Lower lobe of right lung (tissue), 2 donors: ENCODE measurements at places on chromosomes 2 and 18.

GRCh38 chr2:144580521-144581161, 60.7 kb upstream of the ZEB2 start:
- no peak for DNase-seq

GRCh38 chr18:24860978-24861680, 400.7 kb downstream of the HRH4 start:
- no peak for DNase-seq

DNA sequence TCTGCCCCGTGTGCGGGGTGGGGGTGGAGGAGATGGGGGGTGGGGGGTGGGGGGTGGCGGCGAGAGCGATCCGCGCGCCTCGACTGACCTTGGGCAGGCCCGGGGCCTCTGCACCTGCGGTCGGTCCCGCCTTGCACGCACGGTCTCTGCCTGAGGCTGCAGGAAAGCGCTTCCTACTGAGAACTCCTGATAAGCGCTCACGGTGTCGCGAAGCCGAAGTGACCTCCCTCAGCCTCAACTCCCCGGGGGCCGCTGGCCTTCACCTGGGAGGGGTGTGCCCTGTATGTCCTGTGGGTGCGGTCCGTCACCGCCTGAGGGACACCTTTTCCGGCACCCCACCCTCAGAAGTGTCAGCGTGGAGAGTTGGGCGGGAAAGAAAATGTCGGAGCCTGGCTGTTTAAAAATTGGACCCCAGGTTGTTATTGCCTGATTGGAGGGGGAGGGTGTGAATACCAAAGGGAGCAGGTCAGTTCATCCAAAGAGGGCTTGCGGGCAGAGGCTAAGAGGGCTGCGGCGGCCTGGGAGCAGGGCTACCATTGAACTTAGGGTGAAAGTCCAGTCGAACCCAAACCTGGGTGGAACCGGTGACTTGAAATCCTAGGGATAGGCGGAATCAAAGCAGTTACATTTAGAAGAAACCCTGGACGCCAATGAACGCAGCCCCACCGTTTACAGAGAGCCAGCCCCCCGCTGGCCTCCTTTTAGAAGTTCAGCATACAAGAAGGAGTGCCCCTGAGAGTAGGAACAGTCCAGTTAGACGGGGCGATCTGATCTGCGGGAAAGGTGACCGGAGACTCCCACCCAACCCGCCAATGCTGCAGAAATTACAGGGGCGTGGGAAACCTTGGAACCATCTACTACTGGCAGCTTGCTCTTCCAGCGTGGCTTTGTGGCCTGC, 1.2 kb downstream of the MAL start:
- no peak for DNase-seq

- DNase-seq: peak; percentile 10
Measured at GRCh38 chr2:120846406-120847095, 110.9 kb downstream of the GLI2 start.

- DNase-seq: no peak
Measured at GRCh38 chr2:73043929-73044832, 27.3 kb downstream of the SFXN5 start.

DNA sequence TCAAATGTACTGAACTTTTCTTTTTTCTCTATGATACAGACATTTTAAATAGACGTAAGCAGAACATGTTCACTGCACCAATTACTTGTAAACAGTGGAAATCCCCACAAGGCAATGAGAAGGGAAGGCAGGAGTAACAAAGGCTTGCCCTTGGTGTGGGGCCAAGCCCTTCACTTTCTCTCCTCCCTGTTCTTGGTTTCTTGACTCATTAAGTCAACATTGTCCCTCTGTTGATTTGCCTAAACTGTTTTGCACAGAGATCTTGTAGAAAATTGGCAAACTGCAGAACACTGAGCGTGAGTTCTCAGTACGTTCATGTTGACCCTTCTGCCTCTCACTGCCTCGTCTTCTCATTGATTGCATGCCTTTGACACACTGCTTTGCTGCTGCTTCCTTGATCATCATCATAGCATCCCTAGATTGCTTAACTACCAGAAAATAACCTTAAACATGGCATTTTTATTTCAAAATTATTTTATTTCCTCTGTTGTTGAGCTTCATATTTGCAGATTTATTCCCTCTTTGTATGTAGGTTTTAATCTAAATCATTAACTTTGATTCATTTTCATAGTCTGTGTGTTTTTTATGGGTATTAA, 257.7 kb downstream of the PTGR3 start:
- peak; percentile 75 for DNase-seq

GRCh38 chr18:79516441-79516931, 120.8 kb downstream of the NFATC1 start:
- no peak for DNase-seq

DNA sequence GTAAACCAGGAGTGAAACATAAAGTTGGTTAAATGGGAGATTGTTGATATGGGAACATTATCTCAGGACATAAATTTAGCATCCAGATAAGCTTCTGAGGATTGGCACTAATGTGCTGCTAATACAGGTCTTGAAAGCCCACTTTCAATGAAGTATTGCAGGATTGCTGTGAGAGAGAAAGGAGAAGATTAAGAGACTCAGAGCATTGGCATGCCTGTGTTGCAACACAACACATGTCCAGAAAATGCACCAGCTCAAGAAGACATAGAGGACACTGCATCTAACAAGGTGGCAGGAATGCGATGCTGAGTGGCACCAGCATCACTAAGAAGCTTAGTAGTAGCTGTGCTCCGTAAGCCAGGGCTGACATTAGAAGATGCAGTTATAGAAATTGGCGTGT, 728.9 kb downstream of the SUCLG1 start:
- DNase-seq: no peak

DNA sequence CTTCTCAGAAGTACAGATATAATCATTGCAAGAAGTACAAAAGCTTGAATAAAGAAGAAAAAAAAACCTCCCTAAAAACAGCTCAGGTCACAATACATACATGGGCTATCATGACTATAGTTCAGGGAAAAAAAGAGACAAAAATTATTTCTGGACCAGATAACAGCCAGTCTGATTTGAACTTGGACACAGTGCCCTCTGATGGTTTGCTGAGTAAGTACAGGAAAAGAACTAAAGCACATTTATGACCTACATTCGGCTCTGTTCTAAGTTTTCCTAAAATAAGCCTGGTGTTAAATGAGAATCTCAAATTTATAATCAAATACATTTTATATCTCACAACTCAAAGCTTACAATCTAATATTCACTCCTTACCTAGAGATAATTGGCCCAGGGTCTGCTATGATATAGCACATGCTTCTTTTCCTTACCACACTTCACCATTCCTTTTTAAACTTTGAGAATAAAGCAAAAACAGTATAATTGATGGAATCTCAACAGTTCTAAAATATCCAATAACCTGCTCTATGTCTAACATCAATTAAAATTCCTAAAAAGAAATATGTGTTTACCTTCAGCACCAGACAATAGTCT, 81.1 kb downstream of the RAPH1 start:
- no peak for DNase-seq

DNA sequence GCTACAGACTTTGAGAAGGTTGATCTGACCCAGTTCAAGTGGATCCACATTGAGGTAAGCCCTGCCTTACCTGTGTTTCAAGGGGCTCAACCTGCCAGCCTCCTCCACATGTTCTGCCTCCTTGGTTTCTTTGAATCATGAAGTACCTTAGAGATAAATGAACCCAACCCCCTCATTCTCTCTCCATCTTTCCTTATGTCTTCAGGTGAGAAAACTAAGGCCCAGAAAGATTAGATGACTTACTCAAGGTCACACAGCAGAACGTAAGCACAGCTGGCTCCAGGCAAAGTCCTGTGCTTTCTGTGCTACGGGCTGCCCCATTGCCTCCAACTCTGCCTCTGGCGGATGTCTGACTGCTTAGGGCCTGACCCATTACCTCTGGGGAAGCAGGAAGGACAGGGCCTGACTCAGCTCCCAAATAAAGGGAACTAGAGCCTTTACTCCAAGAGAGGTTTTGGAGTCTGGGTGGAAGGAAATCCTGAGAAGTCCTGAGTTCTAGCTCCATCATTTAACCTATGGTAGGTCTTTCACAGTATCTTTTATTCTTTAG, 10.3 kb downstream of the KHK start:
- DNase-seq: no peak

DNA sequence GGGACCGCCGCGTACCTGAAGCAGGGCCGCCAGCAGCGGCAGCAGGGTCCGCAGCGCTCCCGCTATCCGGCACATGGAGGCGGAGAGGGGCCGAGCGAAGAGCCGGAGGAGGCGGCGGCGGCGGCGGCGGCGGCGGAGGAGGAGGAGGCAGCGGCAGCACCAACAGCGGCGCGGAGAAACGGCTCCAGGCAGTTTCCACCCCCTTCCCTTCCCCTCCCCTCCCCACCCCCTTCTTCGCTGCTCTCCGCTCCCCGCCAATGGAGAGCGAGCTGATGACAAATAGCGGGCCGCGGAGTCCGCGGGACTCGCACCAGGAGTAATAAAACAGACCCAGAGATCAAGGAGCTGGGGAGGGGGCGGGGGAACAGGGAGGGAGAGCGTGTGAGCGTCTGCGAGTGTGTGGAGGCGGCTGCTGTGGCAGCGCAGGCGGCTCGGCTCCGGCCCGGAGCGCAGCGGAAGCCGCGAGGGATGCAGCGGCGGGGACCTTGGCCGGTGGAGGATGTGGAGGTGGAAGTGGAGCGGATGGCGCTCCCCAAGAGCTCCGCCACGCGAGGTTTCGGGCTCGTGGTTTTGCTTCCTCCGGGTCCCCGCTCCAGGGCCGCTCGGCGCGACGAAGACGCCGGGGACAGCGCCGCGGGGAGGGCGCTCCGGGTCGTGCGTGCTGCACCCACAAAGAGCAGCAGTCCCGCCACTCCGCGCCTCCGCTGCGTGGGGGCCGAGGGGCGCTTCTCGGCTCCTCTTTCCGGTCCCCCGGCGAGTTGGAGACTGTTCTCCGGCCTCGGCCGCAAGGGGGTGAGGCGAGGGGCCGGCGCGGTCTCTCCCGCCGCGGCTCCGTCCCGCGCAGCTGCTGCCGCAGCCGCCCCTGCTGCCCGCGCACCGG, at the start of gene CDH2:
TSS of gene CDH2 (minus strand) at position 183 of the 880 bp plus-strand sequence. CDS start at position 75, 108 bp downstream.
- DNase-seq: peak; percentile 44

DNA sequence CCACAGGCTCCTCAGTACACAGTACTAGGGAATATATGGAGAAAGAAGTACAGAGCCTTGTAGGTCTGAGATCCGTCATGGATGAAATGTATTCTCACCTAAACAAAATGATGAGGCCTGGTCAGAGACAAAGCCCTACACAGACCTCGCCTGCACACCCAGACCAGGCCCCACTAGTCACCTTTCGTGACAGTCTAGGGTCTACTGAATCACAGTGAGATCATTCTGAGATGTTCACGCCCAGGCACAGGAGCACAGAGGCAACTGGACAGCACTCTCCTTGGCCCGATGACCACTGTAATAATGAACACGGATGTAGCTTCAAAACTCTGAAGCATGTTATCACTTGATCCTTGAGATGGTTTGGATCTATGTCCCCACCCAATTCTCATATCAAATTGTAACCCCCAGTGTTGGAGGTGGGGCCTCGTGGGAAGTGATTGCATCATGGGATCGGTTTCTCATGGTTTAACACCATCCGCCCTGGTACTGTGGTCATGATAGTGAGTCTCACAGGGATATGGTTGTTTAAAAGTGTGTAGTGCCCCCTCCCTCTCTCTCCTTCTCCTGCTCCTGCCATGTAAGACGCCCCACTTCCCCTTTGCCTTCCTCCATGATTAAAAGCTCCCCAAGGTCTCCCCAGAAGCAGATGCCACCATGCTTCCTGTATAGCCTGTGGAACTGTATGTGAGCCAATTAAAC, 15.1 kb downstream of the DOCK10 start:
- DNase-seq: no peak

- DNase-seq: peak; percentile 58
Measured at GRCh38 chr2:152097801-152098495, 896 bp downstream of the CACNB4 start.

DNA sequence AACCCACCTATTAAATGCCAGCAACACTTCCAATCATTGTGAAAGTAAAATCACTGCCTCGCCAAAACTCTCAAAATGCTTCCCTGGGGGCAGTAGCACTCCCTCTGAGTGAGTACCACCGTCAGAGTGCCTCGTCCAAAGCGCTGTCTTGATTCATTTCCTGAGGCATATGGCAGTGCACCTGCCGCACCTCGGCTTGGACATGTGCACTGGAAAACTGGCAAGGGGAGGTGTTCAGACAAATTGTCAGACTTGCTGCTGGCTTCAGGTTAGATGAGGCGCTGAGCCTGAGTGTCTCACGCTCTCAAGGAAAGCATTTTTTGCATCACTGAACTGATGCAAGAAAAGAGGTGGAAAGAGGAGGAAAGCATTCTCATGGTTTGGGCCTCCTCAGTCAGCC, 132.8 kb downstream of the ATL2 start:
- no peak for DNase-seq

GRCh38 chr2:64401529-64401880, 52.5 kb upstream of the LGALSL start:
- no peak for DNase-seq

DNA sequence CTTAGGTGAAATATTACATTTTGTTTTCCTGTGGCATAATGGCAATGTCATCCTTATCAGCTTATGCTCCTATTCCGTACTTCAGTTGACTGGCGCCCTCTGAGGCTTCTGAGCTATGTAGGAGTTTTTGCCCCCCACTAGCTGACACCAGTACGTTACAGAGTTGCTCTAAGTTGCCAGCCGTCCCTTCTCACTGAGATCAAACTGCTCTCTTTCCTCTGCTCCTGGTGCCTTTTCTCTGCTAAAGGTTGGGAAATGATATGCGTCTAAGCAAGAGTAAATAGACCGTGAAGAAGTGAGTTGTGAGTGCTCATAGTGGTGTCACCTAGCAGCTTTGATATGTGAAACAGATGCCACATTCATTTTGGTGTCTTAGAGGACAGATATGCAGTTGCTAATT, 99.2 kb downstream of the RAPGEF4 start:
- no peak for DNase-seq

DNA sequence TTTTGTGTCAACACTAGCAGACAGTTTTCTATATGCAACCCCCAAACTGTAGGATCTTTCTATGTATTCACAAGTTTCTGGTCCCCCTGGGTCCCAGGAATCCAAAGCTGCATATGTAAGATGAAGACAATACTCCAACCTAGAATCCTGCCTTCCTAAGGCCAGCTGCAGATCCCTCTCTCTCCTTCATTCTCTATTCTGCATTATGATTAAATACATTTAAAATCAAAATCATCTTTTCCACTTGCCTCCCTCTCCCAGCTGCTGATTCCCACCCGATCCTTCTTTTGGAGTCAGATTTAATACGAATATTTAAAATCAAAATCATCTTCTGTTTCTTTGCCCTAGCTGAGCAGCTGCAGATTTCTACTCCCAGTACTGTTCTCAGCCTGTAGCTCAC, 783.0 kb upstream of the ZEB2 start:
- DNase-seq: no peak

GRCh38 chr2:128638341-128639119, 319.9 kb upstream of the HS6ST1 start:
- peak; percentile 58 for DNase-seq

DNA sequence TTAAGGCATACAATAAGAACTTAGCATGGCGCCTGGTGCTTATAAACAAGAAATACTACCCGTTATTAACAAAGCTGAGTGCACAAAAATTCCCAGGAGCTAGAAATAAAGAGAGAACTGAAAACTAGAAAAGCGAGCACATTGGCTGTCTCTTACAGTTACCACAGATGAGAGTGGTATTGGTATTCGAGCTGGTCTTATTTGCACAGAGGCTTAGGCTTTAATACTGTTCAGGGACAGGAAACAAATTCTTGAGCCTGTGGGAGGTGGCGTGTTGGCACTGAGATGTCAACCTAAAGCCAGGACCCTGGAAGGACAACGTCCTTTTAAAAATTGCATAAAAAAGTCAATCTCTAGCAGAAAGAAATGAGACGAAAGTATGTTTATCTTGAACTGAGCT, 67.3 kb upstream of the IGFBP2 start:
- no peak for DNase-seq
